ENCODE measurements at places on chromosomes 2 and 18.

GRCh38 chr18:7141287-7141686 is 23.7 kb upstream of the LAMA1 start:
- DNase-seq = no peak

GRCh38 chr2:48266698-48267097 is 263.3 kb upstream of the STON1 start:
- no peak for DNase-seq

GRCh38 chr18:46411867-46412690 is 244.9 kb downstream of the LOXHD1 start:
- DNase-seq = peak; percentile 23

DNA sequence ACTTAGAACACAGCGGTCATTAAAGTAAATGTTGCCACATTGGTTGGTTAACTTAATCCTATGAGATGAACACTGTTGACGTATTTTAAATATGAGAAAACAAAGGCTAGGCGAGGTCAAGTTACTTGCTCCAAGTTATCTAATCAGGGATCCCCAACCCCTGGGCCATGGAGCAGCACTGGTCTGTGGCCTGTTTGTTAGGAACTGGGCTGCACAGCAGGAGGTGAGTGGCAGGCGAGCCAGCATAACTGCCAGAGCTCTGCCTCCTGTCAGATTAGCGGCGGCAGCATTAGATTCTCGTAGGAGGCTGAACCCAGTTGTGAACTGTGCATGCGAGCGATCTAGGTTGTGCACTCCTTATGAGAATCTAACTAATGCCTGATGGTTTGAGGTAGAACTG is 878.9 kb downstream of the CPS1 start:
- DNase-seq = no peak

GRCh38 chr2:68200157-68200787 is 42.6 kb downstream of the PNO1 start:
- no peak for DNase-seq

- DNase-seq = peak; percentile 37
Observed at GRCh38 chr2:42328148-42328833, 32.7 kb downstream of the COX7A2L start.

DNA sequence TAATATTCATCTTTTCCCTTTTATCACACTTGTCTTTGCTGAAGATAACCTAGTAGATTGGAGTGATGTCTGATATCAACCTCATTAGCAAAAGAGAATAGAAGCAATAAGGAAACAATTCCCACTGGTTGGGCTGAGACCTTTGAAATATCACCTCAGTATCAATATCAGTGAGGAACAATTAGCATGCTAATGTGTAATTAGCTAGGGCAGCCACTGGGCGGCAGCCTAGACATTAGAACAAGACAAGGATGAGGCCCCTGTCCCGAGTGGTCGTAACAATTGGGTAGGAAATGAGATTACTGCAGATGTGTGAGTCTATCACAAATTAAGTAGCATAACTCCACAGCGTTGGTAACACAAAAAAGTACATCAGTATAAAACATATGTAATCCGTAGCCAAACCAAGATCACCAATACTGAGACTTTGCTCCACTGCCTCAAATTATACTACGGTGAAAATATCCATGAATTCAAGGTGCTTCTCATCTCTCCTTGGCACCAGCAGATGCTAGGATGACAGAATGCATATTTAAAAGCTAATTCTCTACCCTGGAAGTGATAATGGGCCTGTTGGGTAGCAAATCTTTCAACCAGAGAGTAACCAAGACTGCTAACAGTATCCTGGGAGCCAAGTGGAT is 99.1 kb downstream of the ALPK2 start:
- peak; percentile 73 for DNase-seq

DNA sequence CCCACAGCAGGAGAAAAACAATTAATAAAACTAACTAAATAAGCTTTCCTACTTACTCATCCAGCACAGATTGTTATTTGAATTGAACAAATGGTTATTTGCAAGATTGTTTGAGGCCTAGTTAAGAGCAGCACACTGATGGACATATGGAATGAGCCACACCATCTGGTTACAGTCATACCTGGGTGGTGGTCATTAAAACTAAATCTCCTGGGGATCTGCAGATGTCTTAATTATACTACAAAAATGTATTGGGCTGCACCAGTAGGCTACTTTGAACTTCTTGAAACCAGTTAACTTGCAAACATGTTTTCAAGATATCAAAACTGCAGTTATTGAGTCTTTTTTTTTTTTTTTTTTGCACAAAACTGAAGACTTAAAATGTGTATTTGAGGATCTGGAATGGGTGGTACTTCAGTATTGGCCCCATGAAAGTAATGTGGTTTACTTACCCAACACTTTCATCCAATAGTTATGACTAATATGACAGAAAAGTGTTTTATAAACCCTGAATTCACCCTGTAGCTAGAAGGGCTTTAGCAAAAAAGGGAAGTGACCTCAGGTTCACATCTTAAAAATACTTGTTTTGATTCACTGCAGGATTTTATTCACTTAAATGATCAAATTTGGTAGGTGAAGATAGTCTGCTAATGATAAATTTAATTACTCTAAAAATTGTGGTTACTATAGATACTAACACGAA is 10.8 kb downstream of the AGFG1 start:
- no peak for DNase-seq

DNA sequence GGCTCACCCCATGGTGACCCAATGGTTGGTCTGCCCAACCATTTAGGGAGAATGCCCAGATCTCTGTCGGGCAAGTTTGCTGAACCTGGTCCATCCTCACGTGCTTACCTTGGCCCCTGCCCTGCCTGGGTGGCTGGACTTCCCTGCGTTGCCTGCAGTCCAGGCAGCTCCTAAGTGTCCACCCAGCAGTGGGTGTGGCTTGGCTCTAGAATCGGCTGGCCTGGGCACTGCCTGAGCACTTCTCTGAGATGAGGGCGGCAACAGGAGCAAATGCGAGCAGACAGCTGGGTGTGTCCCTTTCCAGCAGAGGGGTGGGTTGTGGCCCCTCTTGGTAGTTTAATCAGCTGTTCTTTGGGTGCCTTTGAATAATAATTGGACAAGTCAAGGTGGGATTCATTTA is 11.3 kb downstream of the PCARE start:
- no peak for DNase-seq

DNA sequence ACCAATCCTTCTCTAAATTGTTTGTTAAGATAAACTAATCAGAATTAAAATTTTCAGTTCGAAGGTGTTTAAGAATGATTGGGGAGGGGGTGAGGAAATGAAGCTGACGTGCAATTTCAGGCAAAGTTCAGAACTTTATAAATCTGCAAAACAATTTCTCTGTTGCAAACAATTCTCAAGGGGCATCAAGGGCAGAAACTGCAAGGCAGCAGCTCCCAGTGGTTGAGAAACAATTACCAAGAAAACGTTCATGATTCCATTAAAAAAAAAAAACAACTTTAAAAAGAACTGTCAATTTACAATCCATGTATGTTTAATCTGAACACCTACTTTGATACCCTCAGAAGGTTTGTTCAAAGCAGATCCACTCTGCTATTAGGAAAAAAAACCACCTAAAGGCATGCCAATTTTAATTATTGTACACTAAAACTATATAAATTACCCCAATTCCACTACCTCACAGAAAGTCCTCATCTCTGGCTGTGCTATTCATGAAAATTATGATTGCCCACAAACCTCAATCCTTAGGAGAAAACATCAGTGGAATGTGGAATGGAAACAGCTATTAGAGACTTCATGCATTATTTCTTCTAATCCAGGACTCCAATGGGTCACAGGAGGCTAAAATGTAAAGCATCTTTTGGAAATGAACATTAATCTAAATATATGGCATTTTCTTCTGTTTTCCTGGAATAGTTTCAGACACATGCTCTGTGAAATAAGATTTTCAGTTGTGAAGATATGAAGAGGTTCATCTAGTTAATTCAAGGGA is 119.9 kb upstream of the ACVR1C start:
- no peak for DNase-seq

DNA sequence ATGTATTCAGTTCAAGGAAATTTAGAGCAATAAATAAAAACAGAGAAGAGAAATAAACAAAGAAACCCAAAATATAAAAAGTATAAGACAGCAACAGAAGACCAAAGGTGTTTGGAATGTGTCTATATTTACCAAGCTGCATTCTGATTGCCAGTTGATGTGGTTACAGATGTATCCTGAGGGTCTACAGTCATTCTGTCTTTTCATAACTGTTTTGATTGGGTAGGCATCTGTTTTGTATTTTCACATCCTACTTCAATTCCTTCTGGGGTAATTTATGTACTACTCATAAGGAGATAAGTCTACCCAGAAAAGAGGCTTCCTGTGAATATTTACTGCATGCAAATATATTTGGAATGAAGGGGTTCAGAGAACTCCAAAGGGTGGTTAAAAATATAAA is 596.8 kb upstream of the GCFC2 start:
- no peak for DNase-seq

- peak; percentile 78 for DNase-seq
Observed at GRCh38 chr2:109285244-109285651, 156.2 kb downstream of the SH3RF3 start.

- DNase-seq = no peak
Observed at GRCh38 chr2:155209696-155210450, 511.4 kb downstream of the KCNJ3 start.

DNA sequence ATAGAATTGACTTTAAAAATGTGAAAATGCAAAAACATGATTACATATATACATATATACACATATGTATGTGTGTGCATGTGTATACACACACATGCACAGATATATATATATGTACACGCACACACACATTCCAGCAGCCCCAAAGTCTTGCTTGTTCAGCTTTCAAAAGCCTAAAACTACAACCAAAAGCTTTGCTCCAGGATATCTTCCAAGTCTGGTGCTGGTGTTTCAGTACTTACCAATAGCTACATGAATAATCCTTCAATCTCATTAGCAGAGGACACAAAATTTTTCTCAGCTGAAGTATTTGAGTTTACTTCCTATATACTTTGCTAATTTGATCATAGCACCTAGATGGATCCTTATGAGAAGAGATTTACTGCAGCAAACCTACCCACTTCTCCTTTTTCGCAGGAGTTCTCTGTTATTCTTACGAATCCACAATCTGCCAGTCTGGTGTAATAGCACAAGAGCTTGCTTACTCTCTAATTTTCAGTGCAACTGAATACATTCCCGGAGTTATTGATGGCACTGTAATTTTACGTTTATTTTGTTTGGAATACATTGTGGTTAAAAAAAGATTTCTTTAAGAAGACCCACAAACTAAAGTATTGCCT is 553.3 kb downstream of the ARHGAP15 start:
- DNase-seq = no peak

- no peak for DNase-seq
Observed at GRCh38 chr2:170214309-170214948, 36.5 kb downstream of the MYO3B start.

GRCh38 chr2:240932001-240932723 is 26.0 kb downstream of the CROCC2 start:
- no peak for DNase-seq

DNA sequence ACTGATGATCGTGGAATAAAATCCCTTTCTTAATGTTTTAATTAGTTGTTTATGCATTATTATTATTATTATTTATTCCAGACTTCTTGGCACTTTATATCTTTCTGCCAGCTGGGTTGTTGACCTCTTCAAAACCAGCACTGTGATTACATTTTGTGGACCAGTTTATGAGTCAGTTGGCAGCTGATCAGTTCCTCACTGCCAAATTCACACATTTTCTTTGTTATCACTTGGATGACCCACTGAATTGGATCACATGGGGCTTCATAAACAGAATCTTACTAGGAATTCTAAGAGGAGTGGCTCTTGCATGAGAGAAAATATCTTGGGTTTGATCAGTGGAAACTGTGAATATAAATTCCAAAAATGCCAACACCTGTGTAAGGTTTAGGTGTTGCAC is 321.8 kb upstream of the SPRED2 start:
- DNase-seq = no peak

DNA sequence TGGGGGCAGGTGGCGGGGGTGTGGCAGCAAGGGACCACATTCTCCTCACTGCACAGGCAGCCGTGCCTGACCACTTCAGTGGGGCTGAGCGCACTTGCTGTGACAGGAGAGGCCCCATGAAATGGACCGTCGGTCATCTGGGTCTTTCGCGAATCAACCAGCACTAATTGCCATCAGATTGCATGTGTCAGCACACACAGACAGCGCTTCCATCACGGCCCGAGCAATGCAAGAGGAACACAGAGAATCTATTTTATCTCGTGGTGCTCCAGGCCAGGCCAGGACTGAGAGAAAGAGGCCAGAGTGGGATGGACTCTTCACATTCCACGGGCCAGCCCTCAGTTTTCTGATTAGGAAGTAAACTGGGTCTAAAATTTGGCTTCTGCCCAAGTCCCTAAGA is 87.0 kb downstream of the EIPR1 start:
- DNase-seq = peak; percentile 22
